Choroid plexus epithelial cell (primary cell): ENCODE measurements at places on chromosomes 11 and 22.
A peak's percentile ranks its signal among the peaks of the same experiment; 100 is the strongest.

GRCh38 chr22:17336061-17336460, 33.2 kb upstream of the CECR2 start:
- DNase-seq = no peak

DNA sequence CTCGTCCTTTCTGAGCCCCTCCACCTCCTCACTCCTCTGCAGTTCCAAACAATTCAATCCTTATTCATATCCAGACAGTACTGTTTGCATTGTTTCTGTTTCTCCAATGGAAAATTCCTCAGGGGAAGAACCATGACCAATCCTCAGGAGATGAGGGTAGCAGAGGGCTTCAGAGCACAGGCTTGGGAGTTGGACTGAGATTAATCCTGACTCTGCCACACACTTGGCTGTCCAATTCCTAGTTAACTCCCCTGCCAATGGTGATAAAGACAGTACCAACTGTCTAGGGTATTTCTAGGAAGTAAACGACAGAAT, 58.0 kb downstream of the MICAL3 start:
- no peak for DNase-seq

DNA sequence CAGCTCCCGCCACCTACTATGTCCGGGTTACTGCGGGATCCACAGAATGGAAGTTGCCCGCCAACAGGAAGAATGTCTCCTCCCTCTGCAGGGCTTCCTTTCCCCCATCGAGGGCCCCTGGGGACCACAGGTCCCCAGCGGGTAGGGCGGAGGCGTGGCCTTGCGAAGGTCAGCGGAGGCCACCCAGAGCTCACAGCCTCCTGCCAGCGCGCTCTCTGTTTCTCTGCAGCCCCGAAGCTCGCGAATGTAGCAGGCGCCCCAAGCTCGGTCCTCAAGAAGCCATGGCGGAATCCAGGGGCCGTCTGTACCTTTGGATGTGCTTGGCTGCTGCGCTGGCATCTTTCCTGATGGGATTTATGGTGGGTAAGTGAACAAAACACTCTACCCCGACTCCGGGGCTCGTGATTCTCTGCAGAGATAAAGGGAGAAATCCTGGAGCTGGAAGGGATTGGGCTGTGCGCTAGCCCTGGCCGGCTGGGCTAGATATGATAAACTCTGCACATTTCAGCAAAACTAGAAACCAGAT, at the start of gene NAALAD2:
Gene NAALAD2 (plus strand): TSS at position 186 of the 526 bp plus-strand sequence. CDS start 96 bp downstream, at position 282.
- DNase-seq = peak; percentile 56

DNA sequence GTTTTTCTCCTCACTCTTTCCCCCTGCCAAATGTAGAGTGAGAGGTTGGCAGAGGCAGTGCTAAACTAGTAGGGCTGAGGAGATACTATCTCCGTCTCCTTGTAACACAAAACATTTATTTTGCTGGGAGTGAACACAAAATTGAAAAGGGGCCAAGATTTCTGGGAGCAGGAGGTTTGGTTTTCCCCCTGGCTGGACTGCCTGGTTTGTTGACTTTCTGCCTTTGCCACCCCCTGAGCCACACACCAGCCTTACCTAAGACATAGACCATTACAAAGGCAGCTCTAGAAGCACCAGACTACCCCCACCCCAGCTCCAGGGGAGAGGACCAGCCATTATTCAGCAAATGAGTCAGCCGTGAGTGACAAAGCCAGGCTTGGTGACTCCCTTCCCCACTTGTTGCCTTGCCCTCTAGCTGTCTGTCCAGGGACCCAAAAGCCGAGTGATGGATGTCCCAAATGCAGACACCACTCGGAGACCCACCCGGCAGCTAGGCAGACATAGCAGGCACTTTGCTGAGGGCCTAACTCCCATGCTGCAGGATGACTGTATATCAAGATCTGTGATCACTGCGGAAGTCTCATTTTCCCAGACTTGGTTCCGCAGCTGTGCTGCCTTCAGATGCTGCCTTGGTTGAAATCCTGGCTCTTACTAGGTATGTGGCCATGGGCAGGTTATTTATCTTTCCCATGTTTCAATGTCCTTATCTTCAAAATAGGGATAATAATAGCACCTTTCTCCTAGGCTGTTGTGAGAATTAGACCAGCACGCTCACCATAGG, 17.7 kb upstream of the CDON start:
- DNase-seq = no peak

DNA sequence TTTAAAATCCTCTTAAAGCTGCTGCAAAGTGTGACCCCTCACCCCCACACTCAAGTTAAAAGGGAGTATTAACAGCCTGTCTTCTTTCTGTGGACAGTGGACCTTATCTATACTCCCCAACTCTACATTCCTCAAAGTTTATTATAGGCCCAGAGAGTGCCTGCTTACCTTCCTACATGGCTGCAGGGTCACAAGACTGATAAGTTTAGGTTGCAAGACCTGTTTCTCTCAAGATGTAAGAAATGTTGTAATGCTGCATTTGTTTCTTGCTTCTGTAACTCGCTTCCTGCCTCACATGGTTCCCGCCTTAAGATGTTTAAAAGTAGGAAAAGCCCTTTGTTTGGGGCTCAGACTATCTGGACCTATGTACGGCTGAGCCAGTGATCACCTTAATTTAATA, 10.1 kb upstream of the NXPE1 start:
- no peak for DNase-seq

GRCh38 chr22:24595228-24595627, 2.4 kb upstream of the LRRC75B start:
- DNase-seq = no peak
